Activated CD4-positive, alpha-beta T cell treated with anti-CD3 and anti-CD28 coated beads for 24 hours (primary cell): ENCODE measurements at places on chromosomes 5 and 9.

GRCh38 chr5:178160176-178160575 is 6.5 kb upstream of the NHP2 start:
- no peak for DNase-seq

DNA sequence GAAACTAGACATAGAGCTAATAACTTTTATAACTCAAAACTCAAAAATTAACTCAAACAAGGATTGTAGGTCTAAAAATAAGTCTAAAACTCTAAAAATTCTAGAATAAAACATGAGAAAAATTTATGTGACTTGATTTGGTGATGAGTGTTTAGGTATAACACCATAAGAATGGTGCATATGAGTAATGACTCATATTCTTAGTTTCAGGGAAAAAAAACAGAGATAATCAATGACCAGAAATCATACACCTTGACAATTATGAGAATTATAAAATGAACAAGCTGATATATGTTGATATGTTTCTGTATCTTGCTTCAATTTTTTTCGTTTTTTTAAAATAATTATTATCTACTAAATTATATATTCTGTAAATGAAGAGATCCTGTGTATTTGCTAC is 541.2 kb downstream of the PTPRD start:
- no peak for DNase-seq

GRCh38 chr5:31131381-31131891 is 62.0 kb upstream of the CDH6 start:
- DNase-seq, result no peak

DNA sequence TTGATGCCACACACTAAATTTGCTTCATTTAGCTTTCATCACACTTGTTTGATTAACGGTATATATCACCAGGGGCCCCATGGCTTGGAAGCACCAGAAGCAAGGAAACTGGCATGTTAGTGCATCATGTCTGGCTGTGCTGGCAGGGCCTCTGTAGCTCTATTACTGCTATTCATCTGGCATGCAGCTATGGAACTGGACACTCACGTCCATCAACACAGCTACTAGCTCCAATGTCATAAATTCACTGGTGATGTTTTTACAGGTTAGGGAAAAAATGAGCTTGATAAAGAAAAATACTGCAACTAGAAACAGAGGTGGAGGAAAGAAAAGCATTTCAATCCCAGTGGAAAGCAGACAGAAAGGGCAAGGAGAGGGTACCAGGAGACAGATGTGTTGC is 343.2 kb downstream of the DEPDC1B start:
- DNase-seq, result no peak

- no peak for DNase-seq
Observed at GRCh38 chr9:35847792-35848572, 19.0 kb downstream of the TMEM8B start.
